ENCODE measurements at places on chromosomes 16 and 17. TPM values are rescaled to one million over a fixed set of nuclear protein-coding genes. Genes with fewer than 3 reads are reported as not detected.

The CCL3 gene
- total RNA-seq = 0.21 TPM

- no peak for DNase-seq
Measured at GRCh38 chr17:42270596-42270995, 5.6 kb downstream of the STAT5B start.

- no peak for DNase-seq
Measured at GRCh38 chr17:42247734-42248133, 28.5 kb downstream of the STAT5B start.

- no peak for DNase-seq
Measured at GRCh38 chr16:27238016-27238587, 30.5 kb downstream of the NSMCE1 start.

- no peak for DNase-seq
Measured at GRCh38 chr17:57781386-57782061, 36.4 kb upstream of the CCDC182 start.

The CDH3 gene
- total RNA-seq = not detected

DNA sequence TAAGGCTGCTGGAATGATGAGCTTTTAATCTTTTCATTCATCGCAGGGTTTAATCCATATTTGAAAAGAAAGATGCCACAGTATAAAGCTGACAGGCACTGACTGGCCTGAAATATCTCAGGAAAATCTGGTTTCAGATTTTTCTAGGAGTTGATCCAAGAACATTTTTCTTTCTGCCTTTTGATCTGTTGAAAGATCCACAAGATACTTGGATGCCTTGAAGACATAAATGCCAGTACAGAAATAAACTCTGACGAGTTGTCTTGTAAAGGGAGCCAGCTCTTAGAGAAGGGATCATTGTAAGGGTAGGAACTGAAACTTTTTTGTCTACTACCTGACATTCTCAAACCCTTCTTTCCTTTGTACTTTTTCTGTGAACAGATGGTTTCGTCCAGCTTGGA lies 25.4 kb upstream of the KRT20 start:
- DNase-seq = no peak

The KRT32 gene
- not detected for total RNA-seq

- DNase-seq = no peak
Measured at GRCh38 chr16:81066681-81067080, 10.4 kb downstream of the C16orf46 start.

The ALOXE3 gene
- not detected for total RNA-seq

The TBC1D26 gene
- total RNA-seq = not detected

- DNase-seq = no peak
Measured at GRCh38 chr17:31283841-31284240, 13.2 kb downstream of the OMG start.

The TEKT1 gene
- not detected for total RNA-seq

- no peak for DNase-seq
Measured at GRCh38 chr16:20897922-20898321, 2.2 kb downstream of the DCUN1D3 start.

DNA sequence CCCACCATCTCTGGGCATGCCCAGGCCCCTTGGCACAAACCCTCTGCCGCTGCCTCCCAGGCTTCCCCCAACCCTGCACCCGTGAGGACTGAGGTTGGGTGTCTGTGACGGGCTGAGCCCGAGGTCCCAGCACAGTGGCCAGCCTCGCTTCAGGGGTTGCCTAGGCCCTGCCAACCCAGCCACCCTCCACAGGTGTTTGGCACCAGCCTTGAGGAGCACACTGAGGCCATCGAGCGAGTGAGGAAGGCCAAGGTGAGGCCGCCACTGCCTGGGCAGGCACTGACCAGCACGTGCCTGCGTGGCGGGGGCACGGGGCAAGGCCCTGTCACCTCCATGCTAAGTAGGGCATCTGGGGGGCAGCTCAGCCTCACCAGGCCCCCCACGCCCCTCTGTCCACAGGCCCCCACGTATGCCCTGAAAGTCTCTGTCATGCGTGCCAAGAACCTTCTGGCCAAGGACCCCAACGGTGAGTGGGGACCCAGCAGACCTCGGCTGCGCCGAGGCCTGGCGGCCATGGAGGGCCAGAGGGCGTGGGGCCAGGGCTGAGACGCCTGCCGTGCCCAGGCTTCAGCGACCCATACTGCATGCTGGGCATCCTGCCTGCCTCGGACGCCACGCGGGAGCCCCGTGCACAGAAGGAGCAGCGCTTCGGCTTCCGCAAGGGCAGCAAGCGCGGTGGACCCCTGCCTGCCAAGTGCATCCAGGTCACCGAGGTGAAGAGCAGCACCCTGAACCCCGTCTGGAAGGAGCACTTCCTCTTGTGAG lies 7.5 kb downstream of the BAIAP3 start:
- no peak for DNase-seq

DNA sequence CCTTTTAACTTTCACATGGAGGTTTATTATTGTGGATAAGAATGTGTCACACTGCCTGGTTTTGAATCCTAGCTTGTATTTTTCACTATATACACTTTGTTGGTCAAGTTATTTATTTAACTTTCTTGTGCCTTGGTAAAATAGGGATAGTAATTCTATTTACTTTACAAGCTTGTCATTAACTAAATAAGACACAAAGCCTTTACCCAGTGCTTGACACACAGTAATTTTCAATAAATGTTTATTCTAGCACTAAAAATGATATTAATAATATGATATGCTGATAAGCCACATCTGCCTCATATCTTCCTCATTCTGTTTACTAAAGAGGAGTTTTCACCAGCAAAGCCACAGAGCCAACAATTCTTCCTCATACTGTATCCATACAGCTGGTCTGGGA lies 27.8 kb downstream of the MYH10 start:
- no peak for DNase-seq

The GSDMA gene
- total RNA-seq = 0.59 TPM

The NOTUM gene
- total RNA-seq = 0.49 TPM

The TEKT5 gene
- not detected for total RNA-seq

- peak; percentile 90 for DNase-seq
Measured at GRCh38 chr17:43006639-43007551, at the start of gene IFI35. Gene IFI35, plus strand, starts transcription at chr17:43006784. Its CDS starts 164 bp downstream, at chr17:43006948.

The PIRT gene
- total RNA-seq = not detected

The ALOX12 gene
- total RNA-seq = not detected

GRCh38 chr17:17512866-17513265 lies 16.7 kb upstream of the RASD1 start:
- no peak for DNase-seq

- DNase-seq = no peak
Measured at GRCh38 chr16:85645021-85645589, 32.0 kb downstream of the GSE1 start.

The IGFALS gene
- not detected for total RNA-seq

DNA sequence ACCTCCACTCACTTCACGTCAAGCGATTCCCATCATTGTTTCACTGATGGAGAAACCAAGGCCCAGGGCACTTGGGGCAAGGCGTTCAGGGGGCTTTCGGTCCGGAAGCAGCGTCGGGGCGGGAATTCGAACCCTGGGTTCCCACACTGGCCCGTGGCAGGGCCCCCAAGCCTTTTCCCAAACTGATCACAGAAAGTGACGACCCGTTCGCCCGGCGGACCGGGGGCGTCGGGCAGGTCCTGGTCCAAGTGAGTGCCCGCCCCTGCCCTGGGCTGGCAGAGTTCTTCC lies 856 bp upstream of the MON1B start:
- no peak for DNase-seq

- no peak for DNase-seq
Measured at GRCh38 chr17:34990921-34991365, 10.6 kb downstream of the LIG3 start.

- no peak for DNase-seq
Measured at GRCh38 chr16:23934610-23935236, 98.9 kb downstream of the PRKCB start.

The EEF2K gene
- total RNA-seq = 16.4 TPM

- DNase-seq = no peak
Measured at GRCh38 chr17:30788918-30789317, 35.6 kb downstream of the CRLF3 start.

DNA sequence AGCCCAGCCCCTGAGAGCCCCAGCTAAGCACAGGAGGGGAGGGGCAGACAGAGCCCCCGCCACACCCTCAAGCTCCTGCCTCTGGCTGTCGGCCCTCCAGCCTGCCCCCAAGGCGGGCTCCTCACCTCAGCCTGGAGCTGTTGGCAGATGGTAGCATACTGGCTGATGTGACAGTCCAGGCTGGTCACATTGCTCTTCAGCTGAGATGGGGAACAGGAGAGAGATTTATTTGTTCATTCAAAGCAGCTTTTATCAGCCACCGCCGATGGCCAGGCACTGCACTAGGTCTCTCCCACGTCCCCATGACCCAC lies 14.8 kb downstream of the KIF18B start:
- no peak for DNase-seq

- no peak for DNase-seq
Measured at GRCh38 chr16:8916541-8917225, 34.5 kb downstream of the LITAFD start.

The ADAD2 gene
- not detected for total RNA-seq

DNA sequence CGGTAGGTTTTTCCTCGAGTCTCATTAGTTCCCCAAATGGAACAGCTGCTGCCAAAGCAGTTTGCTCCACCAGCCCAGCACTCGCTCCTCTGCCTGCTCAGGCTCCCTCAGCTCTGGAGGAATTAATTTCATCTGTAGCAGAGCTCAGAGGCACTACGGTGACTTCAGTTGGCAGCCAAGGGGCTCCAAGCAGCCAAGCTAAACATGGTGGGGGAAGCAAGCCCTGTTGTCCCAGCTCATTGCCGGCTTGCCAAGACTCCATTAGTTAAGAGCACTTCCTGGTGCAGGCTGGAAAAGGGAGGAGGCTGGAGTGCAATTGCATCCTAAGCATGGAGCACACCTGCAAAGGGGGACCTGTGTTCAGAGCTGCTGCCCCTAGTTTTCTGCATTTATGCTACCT lies 78.7 kb upstream of the GPRC5B start:
- DNase-seq = peak; percentile 52

The ZG16 gene
- total RNA-seq = not detected

DNA sequence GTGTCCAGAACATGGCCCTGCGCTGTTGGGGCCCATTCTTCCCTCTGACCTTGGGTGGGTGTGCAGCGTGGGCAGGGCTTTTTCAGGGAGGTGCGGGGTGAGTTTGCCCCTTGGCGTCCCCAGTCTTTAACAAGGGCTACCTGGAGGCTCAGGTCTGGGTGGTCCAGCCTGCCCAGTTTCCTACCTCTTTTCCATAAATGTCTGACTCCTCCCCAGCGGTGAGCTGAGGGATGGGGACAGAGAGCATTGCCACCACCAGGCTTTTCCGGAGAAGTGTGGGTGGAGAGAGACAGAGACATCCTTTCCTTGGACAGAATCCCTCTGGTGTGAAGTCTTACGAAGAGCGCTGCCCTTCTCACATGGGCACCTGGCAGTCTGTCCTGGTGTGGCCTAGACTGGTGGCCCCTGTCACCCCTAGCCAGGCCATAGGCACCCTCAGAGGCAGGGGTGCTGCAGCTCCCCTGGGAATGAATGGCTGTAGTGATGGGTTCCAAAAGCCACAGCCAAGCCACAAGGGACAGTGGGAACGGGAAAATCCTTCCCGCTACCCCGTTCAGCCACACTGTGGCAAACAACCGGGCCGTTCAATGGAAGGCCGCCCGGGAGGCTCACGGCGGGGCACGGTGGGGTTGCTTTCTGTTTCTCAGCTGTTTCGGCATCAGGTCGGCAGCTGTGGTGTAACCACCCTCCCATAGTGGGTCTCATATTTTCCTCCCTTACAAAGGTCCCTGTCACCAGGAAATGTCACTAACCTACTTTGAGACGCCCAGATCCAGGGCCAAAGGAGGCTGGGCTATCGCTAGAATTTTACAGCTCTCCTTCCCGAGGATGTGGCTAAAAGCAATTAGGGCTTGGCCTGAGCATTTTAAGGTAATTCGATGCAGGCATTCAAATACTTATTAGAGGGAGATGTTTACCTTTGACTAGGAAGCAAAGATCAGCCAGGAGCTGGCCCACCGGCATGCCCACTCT lies 61.9 kb upstream of the GSE1 start:
- no peak for DNase-seq

DNA sequence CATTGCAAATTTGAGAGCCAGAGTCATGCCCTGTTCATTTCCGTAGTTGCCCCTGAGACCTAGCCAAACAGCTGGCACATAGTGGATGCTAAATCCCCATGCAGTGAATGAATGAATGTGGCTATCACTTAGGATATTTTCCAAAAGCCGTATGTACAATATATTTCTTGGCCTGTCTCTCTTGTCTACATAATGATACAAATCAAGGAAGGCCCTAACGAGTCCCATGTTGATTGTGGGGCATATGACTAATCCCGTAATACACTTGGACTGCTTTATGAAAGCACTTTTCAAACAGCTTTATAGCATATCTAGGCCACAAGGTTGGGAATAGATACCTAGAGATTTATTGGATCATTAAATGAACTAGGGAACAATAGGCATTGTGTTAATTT lies 478.0 kb downstream of the SLC39A11 start:
- DNase-seq = no peak

DNA sequence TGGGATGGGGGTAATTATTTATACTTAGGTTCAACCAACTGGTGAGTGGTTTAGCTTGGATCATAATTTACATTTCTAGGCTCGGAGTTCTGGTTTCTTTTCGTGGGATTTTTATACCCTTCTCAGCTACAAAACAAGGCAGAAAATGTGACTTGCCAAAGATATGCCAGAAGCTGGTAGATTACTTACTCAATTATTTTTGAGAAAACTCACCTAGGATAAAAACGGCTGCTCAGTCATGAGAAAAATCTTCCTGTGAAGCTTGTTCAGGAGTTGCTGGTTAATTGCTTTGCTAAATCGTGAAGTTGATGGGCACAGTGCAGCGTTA lies 1.1 kb downstream of the NDEL1 start:
- DNase-seq = no peak
